Suprapubic skin (tissue), 4 donors: ENCODE measurements at places on chromosomes 13 and 19.
A peak's percentile ranks its signal among the peaks of the same experiment; 100 is the strongest.

DNA sequence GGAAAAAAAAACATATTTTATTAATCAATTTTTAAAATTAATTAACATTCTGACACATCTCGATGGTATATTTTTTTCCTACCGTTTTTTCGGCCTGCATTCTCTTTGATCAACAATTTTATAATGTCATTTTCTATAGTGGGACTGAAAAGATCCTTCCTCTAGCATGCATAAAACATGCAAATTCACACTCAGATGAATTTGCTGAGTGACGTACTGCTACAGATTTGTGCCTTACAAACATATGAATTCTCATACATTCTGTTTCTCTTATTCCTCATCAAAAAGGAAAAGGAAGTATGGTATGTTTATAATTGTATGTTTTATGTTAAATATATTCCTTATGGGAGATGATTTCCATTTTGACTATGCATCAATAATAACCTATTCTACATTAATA lies 458.2 kb downstream of the TSHZ3 start:
- no peak for DNase-seq

DNA sequence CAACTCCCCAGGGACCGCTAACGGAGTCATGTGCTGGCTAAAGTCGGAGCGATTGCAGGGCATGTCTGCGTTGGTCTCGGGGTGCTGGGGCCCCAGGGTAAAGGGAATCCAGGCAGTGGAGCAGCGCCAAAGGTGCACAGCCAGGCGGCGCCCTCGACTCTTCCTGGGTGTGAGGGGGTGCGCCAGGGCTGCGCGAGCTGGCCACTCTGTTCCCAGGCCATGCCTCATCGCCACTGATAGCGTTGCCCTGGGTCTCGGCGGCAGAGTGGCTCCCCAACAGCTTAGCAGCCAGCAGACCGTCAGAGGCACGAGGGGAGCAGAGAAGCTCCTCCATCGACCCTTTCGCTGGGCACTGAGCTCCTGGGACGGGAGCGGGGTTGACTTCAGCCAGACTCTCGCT lies 152.7 kb downstream of the B3GLCT start:
- DNase-seq, result no peak

GRCh38 chr19:8116437-8117293 lies 32.7 kb downstream of the FBN3 start:
- DNase-seq, result no peak

GRCh38 chr13:110633776-110634175 lies 18.4 kb downstream of the NAXD start:
- DNase-seq, result no peak

GRCh38 chr13:66926200-66926850 lies 303.8 kb downstream of the PCDH9 start:
- no peak for DNase-seq

- no peak for DNase-seq
These were observed 20.8 kb downstream of the RANBP3 start for GRCh38 chr19:5957170-5957569.

DNA sequence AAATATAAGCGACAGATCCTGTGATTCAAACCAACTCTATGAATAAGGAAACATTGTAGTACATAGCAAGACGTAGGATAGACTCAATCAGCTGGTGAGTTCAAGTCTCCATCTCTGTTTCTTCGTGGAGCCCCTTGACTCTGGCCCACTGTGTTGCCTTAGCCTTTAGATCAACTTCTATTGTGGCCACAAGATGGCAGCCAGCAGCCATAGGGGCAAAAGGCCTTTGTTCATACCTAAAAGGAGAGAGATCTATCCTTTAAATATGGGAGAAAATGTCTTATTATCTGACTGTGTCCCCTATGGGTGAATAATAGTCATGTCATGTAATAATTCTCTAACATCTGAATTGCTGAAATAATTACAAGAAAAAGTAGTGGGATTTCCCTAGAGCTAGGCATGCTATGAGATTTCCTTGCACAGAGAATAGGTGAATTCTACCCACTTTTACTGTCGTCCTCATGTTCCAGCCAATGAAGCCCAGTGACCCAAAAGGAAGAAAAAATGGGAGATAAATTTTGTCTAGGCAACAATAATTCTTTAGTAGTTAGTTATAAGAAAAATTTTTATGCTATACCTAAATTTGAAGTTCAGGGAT lies 129.4 kb downstream of the PCDH20 start:
- DNase-seq, result no peak

DNA sequence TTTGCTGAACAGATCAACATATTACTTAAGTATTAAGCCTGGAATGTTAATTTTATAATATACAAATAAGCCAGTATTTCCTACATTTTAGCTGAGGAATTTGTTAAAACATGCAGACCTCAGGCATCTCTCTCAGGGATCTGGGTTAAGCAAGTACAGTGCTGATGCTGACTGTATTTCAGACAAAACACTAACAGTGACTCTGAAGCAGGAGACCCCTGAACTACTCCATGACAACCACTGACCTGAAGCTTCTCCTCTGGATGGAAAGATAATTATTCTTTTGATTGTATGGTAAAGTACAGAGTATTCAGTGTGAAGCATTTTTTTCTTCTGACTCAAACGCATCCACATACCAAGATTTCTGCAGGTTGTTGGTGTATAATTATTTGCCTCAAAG lies 680.8 kb downstream of the LIG4 start:
- no peak for DNase-seq

DNA sequence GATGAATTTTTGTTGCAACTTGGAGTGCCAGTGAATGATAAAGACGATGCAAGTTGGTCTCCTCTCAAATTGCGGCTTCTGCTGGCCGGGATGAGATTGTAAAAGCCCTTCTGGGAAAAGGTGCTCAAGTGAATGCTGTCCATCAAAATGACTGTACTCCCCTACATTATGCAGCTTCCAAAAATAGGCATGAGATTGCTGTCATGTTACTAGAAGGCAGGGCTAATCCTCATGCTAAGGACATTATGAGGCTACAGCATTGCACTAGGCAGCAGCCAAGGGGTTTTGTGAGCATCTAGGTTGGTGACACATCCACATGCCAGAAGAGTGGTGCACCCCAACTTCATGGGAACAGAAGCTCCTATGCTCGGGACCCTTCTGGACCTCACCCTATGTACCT lies 22.2 kb upstream of the KLF5 start:
- no peak for DNase-seq

GRCh38 chr13:22451327-22451741 lies 729.4 kb upstream of the SGCG start:
- no peak for DNase-seq

DNA sequence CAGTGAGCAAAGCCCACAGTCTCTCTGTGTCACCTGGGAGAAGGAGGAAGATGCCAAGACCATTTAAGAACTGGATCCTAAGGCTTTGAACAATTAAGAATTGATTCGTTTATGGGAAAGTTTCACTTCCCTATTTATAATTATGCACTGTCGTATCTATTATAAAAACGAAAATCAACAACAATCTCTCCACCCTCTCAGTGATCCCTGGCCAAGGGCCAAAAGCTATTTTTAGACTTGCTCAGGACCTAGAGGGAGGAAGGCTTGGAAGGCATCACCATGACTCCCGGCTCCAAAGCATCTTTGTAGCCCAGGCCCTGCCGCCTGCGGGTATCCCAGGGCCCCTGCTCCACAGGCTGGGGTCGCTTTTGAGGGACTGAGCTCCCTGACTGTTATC lies 1.3 kb downstream of the RHPN2 start:
- DNase-seq, result no peak

DNA sequence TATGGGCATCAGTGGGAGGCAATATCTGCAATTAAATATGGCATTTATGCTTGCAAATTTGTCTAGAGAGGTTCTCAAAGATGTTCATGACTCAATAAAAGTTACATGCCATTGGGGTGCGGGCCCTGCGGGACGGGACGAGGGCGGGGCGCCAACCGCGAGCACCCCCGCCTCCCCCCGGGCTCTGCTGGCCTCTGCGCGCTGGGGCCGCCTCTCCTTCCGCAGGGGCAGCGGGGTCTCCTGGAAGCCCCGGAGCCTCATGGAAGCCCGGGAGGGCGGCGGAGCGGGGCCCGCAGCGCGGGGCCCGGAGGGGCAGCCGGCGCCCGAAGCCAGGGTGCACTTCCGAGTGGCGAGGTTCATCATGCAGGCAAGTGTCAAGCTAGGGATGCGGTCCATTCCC lies 179.2 kb downstream of the TPTE2 start:
- no peak for DNase-seq

GRCh38 chr19:45450012-45450333 lies 17.8 kb upstream of the FOSB start:
- no peak for DNase-seq

- no peak for DNase-seq
These were observed 102.7 kb downstream of the SLAIN1 start for GRCh38 chr13:77800219-77800618.

DNA sequence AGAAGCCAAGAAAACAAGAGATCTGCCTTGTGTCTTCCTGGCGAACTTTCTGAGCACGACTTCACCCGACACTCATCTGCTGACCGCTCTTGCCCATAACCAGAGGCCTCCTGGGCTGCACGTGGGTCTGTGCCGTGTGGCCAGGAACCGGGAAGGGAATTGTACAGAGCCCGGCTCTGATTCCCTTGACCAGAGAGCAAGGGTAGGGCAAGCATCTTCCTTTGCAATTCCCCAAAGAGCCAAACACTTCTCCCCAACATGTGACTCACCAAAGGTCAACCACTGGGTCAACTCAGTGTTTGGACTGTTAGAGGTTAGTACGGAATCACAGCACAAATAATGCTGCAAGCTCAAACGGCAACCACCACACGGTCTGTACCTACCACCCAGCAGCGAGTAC lies 48.9 kb downstream of the KLF2 start:
- no peak for DNase-seq

GRCh38 chr13:23679220-23679619 lies 109.0 kb downstream of the TNFRSF19 start:
- no peak for DNase-seq

DNA sequence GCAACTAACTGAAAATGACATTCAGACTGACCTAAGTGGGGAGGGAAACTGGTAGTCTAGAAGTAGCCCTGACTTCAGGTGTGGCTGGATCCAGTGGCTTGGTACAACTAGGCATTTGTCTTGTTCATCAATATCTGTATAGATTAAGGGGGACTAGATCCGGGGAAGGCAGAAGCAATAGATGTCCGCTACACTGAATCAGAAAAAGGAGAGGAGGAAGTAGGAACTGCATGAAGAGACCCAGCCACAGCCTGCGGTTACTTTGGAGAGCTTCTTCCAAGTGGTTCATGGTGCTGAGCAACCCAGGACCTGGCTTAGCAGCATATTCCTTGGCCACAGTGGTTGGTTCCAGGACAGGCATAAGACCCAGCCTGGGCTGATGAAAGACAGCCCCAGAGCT lies 9.9 kb upstream of the PRODH2 start:
- DNase-seq, result no peak

DNA sequence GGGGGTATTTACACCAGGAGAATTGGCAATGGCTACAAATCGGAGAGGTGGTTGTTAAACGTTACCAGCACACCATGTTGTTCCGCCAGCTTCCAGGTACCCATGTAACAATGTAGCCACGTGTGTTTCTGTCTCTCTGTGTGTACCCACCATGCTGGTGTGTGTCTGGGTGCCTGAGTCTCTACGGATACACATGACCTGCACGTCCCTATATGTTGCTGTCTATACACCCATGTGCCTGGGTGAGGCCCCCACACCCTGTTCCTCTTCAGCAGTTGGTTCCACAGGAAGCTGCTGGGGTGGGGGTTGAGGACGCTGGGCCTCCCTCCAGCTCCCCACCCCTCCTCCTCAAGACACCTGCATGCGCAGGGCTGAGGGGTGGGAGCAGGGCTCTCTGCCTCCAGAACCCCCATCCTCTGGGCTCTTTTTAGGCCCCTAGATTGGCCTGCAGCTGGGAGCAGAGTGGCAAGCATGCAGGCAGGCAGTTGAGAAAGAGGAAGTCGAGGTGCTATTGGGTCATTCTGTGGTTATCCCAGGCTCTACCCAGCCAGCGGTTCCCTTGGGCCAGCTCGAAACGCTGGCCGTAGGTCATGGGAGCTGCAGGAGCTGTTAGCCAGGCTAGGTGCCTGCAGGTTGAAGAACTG lies at the start of gene ARHGEF18:
TSS of gene ARHGEF18 (plus strand) at position 351 of the 644 bp plus-strand sequence. CDS start 13,954 bp downstream, outside the sequence.
- DNase-seq, result peak; percentile 40

DNA sequence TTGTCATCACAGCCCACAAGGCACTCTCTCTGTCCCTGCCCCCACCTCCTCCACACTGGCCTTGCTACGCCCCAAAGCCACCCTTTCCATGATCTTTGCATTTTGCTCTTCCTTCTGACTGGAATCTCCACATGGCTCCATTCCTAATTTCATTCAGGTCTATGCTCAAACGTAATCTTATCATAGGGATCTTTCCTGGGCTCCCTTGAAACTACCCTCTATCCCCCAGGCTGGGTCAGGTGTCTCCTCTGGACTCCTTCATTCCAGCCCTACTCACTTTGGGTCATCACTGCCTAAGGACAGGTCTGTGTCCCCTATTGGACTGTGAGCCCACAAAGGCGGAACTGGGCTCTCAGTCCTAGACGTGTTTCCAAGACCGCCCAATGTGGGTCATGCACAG lies 3.1 kb downstream of the GEMIN7 start:
- DNase-seq, result no peak

- DNase-seq, result no peak
These were observed 199.2 kb downstream of the DLEU7 start for GRCh38 chr13:50644081-50644871.

GRCh38 chr19:12748489-12748888 lies 3.1 kb upstream of the BEST2 start:
- DNase-seq, result no peak

DNA sequence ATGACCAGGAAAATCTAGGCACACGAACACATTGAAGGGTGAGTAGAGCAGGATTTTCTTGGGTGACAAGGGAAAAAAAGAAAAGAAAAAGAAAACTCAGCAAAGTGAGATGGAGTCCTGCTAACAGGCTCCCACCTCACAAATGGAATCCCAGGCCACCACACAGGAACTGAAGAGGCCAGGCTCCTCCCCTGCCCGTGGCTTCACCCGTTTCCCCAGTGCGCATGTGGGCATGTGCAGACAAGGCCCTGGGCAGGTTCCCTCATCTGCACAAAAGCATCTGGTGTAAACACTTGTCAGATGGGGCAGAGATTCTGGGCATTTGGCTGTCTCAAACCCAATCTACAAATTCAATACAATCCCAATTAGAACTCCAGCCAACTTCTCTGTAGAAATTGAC lies 24.5 kb downstream of the CFAP97D2 start:
- no peak for DNase-seq

DNA sequence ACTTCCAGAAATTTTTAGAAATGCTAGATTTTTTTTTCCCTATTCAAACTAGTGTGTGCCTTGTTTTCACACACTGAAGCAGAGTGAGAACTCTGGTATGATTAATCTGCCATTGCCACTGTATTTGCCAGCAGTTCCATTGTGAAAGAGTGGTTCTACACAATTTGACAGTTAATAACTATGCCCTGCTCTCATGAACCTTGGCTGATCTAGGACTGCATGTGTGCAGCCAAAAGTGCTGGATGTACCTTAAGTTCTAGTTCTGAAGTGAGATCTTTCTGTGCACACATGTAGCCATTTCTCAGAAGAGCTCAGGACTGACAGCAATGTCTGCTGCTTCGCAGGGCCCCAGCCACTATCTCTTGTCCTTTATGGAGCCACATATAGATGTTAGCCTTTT lies 328.2 kb upstream of the SPRY2 start:
- no peak for DNase-seq
